Stimulated activated CD4-positive, alpha-beta T cell treated with anti-CD3 and anti-CD28 coated beads, Interleukin-1b, Interleukin-23, amount 100 ng/mL, for 4 hours (primary cell): ENCODE measurements at places on chromosomes 13 and 19.

- peak; percentile 11 for DNase-seq
These were observed 693 bp downstream of the RFXAP start for GRCh38 chr13:36819739-36820090.

GRCh38 chr13:21139374-21139773, 37.0 kb downstream of the SKA3 start:
- no peak for DNase-seq

DNA sequence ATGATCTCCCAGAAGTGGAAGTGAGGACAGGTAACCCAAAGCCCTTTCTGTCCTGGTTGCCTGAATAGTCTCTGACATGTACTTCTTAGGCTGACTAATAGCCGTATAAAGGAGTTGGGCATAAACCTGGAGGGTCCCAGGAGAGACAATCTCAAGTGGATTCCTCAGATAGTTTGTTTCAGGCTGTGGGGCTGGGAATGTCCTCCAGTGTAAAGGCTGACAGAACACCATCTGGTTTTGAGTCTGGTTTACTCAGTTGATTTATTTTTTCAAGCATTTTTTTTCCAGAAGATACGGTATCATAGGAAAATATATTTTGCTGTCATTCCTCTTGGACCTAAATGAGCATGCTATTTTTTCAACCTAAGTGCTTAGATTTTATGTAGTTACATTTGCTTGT, 15.2 kb downstream of the HTR2A start:
- no peak for DNase-seq

- DNase-seq = no peak
These were observed 1935.9 kb upstream of the PCDH20 start for GRCh38 chr13:63351533-63351932.

DNA sequence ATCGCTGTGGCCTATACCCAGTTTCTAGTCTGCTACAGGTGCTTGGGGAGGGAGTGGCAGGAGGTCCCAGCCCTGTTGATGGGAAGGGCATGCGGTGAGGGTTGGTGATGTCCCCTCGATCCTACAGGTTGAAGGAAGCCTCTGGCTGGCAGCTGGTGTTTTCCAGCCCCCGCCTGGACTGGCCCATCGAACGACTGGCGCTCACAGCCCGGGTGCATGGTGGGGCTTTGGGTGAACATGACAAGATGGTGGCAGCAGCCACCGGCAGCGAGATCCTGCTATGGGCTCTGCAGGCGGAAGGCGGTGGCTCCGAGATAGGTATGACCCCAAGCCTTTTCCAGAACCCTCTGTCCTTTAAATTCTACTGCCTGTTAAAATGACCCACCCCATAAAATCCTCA, 3.9 kb downstream of the SHKBP1 start:
- no peak for DNase-seq

DNA sequence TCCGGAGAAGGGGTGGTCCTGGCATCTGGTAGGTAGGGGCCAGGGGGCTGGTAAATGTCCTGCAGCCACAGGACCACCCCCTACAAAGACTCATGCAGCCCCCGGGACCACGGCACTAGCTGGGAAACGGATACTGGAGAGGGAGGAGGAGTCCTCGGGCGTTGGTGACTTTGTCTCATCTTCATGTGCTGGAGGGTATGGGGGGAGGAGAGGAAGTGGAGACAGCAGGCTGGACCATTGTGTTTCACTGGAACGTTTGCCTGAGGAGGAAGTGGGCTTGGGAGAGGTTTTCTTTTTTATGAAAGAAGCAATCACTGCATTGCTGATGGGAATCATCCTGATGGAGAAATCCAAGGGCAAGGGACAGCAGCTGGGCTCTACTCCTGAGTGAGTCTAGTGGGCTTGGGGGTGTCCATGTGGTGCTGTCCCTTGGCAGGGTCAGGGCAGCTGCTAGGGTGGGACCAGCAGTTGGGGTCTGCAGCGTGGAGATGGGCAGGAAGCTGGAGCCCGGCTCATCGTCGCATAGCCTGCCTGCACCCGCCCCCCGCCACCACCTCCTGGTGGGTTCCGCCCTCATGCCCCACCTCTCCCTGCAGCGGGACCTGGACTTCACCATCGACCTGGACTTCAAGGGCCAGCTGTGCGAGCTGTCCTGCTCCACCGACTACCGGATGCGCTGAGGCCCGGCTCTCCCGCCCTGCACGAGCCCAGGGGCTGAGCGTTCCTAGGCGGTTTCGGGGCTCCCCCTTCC, 1.7 kb upstream of the ADM5 start:
- DNase-seq = no peak

GRCh38 chr13:25727810-25728209, 324.0 kb downstream of the SHISA2 start:
- DNase-seq = no peak

GRCh38 chr19:408441-408901, 476 bp downstream of the C2CD4C start:
- DNase-seq = no peak

DNA sequence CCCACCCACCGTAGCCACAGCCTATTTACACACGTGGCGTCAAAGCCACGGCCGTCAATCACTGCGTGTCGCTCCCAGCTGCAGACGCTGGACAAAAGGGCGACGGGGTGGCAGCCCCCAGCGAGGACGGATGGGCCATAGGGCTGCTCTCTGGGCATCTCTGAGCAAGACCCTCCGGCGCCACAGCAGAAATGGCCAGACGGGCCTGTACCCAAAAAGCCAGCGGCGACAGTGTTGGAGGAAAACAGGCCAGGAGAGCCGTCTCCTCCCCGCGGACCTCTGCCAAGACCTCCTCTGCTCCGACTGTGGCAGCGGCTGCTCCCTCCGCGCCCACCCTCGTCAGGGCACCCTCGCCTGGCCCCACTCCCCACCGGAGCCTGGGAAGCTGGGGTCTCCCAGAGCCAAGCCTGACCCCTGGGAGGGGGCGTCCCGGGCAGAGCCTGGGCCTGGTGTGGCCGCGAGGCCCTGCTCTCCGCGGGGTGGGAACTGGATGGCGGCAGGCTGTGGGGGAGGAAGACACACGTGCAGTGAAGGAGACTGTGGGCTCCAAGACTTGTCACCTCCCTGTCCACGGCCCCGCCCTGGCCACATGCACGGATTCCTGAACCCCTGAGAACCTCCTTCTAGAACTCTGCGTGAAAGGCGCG, 2.7 kb downstream of the C2CD4C start:
- DNase-seq = no peak

DNA sequence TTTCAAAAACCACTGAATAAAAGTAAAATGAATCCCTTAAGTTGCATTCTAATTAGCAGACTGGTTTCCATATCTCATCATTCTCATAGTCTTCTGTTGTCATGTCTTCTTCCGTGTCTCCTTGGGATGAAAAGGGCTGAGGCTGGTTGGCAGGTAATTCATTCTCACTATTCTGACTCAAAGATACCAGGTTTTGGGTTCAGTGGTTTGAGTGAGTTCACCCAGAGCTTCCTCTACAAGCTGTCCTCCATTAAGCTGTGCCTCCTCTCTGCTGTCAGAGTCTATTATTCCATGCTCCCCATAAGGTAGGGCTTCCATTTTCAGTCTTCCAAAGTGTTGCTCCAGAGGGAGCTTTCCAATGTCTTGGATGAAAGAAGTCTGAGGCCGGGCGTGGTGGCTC, 68.3 kb downstream of the FNDC3A start:
- DNase-seq = no peak

DNA sequence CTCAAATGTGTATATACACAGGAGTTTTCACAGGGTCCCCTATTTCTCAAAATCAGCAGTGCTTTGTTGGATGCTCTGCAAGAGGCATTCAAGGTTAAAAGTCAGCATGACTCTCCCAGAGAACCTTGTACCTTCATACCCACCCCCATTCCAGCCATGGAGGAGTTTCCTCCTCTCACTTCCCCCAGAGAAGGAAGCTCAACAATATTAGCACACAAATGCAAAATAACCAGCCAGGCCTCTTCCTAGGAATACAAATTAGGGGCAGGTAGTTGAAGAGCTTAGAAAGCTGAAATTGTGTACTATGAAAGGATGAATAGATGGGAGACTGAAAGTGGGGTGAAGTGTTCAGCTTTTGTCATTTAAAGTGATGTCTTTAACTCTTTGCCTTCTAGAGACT, 43.8 kb downstream of the SPRY2 start:
- DNase-seq = no peak

GRCh38 chr13:32471187-32471922, 43.4 kb upstream of the N4BP2L1 start:
- no peak for DNase-seq

- no peak for DNase-seq
These were observed 12.1 kb downstream of the AKAP11 start for GRCh38 chr13:42284068-42284467.

DNA sequence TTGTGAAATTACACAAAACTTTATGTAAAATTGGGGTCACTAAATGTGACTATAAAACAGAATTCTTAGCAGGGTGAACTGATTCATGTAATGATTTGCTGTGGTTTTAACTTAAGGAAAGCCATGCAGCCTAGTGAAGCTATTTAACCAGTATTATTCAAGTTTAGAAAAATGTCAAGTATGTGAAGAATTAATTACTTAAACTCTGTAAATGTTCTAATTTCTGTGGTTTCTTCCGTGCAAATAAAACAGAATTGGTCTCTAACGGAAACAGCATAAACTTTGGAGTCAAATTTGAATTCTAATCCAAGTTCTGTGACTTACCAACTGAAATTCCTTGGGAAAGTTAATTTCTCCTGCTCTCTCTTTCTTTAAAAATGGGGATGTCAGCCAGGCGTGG, 13.3 kb downstream of the CDC16 start:
- DNase-seq = no peak

GRCh38 chr19:6876748-6877147, 10.6 kb upstream of the ADGRE1 start:
- no peak for DNase-seq

- DNase-seq = no peak
These were observed 1203.5 kb upstream of the PRR20A start for GRCh38 chr13:55937180-55937579.

GRCh38 chr19:13892870-13893269, 13.0 kb downstream of the BRME1 start:
- no peak for DNase-seq
